GM04504 (cell line): ENCODE measurements at places on chromosomes 3 and 15.

DNA sequence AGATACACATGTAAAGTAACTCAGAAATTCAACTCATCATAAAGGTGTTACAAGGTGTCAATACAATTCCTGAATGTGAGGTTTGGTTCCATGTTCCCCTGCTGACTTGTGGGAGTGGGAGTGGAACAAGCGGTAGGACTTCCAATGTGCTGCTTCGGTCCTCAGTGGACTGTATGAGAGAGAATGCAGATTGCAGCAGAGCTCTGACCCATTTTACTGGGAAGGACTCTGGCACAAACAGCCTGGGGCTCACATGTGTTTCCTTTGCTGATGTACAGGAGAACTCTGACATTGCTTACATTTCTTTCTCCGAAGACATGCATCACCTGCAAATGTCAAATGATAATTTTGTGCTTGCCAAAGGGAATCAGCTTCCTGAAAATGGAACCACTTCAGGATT is 111.5 kb downstream of the UNC13C start:
- no peak for DNase-seq

- DNase-seq: no peak
These were observed 46.4 kb downstream of the BLM start for GRCh38 chr15:90763366-90764099.

- no peak for DNase-seq
These were observed 318.6 kb downstream of the SUCLG2 start for GRCh38 chr3:67335813-67336212.

DNA sequence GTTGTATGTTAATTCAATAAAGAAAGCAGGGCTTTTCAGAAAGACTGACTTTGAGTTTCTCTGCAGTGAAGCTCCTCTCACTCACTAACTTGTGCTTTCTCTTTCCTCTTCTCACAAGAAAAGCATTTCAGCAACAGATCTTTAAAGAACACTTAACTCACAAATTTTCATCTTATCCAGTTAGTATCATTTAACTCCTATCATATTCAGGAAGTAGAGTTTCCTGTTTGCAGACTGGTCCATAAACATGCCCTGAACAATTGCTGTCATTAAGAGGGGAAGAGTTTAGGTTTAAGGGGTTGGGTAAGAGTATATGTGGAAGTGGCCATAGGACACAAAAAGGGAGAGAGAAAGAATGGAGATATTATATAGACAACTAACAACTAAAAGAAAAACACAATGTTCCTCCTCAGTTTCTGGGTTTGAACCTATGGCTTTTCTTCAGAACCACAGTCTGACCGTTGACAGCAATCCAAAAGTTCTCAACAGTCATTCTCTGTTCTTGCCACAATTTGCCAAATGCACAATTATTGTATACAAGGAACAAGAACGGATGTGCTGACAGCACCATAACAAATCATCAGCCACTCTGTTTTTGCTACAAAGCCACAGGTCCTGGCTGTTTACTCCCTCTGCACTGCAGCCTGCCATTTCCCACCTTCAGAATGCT is 63.9 kb downstream of the CHAC1 start:
- no peak for DNase-seq

DNA sequence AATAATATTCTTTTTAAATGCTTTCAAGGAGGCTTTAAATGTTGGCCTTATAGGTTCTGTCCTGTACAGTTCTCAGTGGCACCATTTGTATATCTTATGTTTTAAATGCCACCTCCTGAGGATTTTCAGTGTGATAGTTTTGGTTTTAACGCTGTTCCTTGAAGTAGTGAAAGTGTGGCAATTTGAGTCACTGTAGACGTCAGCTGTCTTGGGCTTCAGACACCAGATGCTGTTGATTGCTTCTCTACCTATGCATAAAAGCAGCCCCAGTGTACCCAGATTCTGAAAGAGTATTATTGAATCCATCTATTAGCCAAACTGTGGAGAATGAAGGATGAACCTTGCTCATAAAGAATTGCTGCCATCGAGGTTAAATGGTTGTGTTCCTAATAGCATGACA is 316.8 kb upstream of the GBE1 start:
- DNase-seq: no peak

DNA sequence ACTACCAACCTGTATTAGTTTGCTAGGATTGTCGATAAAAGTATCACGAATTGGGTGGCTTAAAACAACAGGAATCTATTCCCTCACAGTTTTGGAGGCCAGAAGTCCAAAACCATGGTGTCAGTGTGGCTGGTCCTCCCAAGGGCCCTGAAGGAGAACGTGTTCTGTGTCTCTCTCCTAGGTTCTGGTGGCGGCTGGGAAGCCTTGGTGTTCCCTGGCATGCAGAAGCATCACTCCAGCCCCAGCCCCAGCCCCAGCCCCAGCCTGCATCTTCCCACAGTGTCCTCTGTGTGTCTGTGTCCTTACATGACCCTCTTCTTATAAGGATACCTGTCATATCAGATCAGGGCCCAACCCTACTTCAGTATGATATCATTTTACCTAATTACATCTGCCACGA is 272.5 kb upstream of the LYSMD4 start:
- DNase-seq: no peak

DNA sequence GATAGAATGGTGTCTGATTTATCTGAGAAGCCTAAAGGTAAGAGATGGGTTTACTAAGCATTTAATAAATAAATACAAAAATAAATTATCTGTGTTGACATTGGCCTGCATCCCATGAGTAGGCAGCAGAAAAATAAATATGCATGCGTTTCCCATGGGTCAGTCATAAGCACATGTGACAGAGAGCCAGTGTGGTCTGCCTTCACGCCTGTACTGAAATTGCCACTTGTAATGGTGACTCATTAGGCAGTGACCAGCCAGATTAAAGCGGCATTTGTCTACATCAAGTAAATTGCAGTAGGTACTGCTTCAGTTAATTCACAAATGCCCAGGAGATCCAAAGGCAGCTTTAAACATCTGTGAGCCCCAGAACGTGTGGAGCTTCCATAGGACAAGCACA is 399.6 kb downstream of the NAALADL2 start:
- no peak for DNase-seq

DNA sequence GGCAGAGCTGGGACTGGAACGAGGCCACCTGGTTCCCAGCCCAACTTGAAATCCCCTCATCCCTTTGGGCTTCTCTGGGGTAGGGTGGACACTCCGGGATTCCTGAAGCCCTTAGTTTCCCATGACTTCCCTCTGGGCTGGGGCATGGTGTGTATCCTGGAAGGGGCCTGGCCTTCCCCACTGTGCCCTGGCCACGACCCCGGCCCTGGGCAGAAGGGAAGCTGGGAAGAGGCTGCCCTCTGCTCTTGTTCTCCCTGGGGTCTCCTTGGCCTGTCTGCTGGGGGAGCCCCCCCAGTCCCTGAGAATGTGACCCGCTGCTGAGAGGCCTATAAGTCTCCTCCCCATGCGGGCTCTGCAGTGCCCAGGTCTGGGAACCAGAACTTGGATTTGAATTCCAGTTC is 104.9 kb downstream of the LINGO1 start:
- DNase-seq: no peak

- no peak for DNase-seq
These were observed 1298.5 kb downstream of the ROBO2 start for GRCh38 chr3:78338405-78338804.

- peak; percentile 94 for DNase-seq
These were observed 10.9 kb downstream of the LRRFIP2 start for GRCh38 chr3:37163262-37164015.

DNA sequence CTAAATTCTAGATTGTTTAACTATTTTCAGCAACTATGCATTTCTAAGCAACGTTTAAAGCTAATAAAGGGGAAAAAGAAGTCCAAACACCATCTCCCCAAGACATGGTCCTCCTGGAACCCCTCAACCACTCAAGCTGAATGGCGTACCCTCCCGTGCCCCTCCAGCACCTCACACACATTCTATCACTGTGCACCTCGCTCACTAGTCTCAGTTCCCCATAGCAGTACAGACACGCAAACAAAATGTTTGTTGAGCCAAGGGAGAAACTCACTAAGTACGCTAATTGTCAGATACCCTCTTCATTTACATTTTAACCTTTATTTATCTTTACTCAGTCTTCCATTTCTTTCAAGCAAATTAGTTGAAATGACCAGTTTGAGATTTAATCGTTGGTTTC is 48.8 kb downstream of the ACAP2 start:
- no peak for DNase-seq

GRCh38 chr3:74129056-74129455 is 485.4 kb downstream of the CNTN3 start:
- DNase-seq: no peak

DNA sequence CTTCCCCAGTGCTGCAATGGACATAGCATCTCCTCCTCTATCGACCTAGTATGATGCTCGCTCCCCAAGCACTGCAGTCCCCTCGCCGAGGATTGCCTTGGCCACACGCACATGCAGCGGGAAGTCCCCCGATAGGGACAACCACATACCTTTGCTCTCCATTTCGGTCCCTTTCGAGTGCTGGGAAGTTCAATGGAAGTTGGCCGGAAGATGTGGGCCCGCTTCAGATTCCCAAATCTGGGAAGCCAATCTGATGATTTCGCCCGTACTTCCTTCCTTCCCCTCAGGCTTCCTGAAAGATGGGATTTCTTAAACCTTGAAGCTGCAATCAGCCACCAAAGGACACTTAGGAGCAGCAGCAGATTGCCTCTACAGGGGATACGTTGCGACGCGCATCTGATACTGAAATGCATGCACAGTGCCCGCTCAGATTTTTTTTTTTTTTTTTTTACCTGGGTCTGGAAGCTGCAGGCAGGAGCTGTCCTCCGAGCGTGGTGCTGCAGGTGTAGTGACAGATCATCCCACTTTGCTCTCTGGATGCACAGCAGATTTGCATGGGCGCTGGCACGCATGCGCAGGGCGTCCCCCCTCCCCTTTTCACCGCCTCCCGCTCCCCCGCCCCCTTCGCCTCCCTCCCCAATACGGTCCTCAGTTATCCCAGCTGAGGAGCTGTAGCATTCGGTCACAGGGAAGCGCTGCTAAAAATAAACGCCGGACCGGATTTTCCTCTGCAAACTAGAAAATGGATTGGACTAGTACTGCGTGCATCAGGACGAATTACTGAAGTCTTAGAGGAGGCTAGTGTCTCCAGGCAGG is at the start of gene FGF12:
Gene FGF12 (minus strand): TSS at position 510 of the 816 bp plus-strand sequence.
- peak; percentile 1 for DNase-seq

DNA sequence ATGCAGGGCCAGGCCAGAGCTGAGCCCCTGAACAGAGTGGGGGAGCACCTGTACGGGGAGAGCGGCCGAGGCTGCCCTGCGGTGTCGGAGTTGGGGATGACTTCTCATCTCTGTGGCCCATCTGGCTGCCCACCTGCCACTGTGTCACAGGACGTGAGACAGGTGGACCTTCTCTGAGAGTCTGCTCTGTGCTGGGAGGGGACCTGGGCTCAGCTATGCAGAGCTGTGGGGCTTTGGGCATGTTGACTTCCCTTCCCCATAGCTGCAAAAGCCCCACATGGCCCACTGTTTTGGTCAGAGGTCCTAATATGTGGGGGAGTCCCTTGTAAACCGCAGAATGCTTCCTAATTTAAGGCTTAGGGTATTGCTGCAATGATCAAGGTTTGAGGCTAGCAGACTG is 68.0 kb upstream of the TRPM1 start:
- DNase-seq: no peak

GRCh38 chr15:38627689-38628277 is 63.2 kb upstream of the RASGRP1 start:
- no peak for DNase-seq

GRCh38 chr15:88529021-88529630 is 17.4 kb downstream of the DET1 start:
- DNase-seq: peak; percentile 40

DNA sequence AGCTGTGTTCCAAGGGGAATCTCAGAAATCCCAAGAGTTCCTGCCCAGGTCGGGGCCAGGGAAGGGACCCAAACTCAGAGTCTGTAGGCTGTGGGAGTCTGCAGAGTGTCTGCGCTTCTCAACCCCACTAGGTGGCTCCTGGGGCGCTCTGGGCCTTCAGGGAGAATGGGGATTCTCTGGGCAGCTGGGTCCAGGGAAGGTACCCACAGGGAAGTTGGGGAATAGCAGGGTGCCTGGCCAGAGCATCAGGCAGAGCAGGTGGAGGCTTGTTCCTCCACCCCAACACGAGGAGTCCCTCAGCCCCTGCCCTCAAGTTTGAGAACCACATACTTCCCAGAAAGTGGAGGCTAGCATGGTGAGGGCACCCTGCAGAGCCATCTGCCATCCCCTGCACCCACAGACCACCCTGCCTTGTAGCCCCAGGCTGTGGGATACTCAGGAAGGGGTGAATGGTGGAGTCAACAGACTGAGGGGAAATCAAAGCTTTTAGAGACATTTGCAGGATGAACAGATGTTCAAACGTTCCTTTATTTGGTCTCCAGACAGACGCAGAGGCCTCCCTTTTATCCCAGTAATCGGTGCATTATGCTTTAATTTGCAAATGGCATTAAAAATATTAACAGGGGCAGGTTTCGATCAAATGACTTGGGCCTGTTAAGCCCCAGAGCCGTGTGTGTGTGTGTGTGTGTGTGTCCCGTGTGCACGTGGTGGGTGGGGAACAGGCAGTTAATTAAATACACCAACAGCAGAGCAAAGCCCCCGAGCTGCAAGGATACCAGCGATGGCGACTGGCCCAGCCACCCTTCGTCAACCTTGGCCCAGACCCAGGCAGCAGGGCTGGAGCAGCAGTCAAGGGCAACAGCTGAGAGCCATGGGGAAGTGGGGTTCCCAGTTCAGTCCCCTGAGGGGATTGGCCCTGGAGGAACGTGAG is 57.7 kb downstream of the DNAJB8 start:
- DNase-seq: no peak

- DNase-seq: no peak
These were observed 837.1 kb downstream of the AGBL1 start for GRCh38 chr15:86916671-86917360.

GRCh38 chr3:73475717-73476116 is 149.0 kb downstream of the PDZRN3 start:
- DNase-seq: no peak

- DNase-seq: no peak
These were observed 291.7 kb downstream of the FAM43A start for GRCh38 chr3:194977356-194977755.

DNA sequence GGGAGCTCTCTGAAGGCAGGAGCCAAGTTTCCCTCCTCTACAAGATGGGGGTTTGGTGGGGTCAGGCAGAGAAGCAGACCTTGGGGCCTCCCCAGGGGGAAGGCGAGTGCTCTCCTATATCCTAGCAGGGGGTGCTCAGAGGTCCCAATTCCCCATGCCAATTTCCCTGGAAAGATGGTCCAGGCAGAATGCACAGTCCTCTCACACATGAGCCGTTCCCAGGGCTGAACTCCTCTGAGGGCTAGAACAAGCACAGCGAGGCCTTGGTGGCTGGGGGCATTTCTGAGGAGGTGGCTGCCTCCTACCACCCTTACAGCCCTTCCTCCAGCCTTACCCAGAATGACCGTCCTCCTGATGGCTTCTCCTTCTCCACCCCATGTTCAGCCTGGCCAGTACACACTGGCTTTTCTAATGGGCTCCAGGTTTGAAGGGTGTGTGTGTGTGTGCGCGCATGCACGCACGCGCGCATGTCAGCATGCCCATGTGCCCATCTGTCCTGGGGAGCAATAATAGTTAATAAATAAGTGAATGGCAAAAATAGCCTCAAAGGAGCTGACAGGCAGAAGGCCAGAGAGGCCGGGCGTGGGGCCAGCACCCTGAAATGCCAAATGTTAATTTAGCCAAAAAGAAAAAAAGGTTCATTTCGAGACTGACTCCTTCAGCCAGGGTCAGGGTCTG is 24.4 kb downstream of the ADCY5 start:
- DNase-seq: no peak
